ENCODE measurements at places on chromosomes 12 and 14.

DNA sequence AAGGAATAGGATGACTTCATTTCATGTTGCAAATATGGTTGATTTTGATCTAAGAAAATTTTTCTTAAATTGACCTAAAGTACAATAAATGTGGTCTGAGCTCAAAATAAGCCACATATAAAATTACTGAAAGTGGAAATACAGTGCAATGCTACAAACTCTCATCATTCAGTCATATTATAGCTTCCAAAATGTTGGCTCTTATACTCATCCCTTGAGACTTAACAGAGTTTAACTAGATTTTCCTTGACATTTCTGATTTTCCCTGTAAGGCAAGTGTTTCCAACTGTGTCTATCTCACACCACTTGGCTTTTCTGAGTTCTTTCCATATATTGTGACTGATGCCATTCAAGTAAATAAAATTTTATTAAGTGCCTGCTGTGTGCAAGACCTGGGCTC lies 123.7 kb upstream of the NTF3 start:
- DNase-seq: no peak

- DNase-seq: no peak
These were observed 707.5 kb downstream of the BCL11B start for GRCh38 chr14:98564541-98564940.

DNA sequence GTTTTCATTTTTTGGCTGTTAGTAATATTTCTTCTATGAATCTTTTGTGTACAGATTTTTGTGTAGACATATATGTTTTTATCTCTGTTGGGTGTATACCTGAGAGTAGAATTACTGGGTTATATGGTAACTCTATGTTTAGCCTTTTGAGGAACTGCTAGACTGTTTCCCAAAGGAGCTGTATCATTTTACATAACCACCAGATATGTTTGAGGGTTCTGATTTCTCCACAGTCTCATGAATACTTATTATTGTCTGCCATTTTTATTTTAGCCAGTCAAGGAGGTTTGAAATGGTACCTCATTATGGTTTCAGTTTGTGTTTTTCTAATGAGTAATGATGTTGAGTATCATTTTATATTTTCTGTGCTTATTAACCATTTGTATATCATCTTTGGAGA lies 1.9 kb downstream of the PCNX4 start:
- DNase-seq: no peak

DNA sequence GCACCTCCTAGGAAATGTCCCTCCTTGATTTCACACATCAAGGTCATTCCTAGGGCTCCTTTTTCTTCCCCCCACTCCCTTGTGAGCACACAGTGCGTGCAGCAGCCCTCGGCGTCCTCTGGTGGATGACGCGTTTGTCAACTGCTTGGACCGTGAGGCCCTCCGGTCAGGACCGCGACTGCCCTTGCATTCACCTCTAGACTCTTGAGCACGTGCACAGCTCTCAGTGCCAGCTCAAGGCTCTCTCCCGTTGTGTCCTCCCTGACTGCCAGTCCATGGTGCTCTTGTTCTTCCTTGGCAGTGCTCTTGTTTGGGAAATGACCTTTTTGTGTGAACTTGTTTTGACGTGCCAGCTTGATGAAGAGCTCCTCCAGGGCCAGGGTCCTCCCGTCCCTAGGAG lies 67.9 kb downstream of the TSPAN9 start:
- no peak for DNase-seq

DNA sequence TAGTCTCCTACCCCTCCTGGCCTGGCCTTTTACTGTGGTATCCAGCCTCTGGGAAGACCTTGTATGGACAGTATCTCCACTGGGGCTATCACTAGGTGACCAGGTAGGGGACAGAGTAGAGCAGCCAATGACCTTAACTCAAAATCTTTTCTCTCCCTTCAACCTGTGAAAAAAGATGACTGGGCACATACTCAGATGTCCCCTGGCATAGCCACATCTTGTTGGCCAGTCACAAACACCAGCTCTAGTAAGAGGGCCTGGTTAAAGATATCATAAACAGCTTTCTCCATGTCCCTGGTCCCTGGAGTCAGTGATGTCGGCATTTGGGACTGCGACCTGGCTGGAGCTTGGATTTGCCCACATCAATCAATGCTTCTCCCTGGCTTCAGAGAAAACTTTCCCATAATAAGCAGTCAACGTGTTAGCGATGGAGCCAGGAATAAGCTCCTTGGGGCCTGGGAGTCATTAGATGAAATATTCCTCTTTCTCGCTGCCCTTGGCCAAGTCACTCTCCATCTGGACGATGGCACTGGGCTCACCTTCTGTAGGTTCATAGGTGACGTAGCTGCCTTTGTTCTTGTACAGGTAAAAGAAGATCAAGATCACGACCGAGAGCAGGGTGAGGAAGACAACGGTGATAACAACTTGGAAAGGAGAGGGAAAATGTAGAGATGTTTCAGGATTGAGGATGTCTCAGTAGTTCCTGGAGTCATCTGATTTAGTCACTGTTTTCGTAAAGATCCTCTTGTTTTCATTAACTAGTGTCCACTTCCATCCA lies 7.0 kb downstream of the DAZAP2 start:
- no peak for DNase-seq

Data from stimulated activated CD4-positive, alpha-beta T cell treated with anti-CD3 and anti-CD28 coated beads, Interleukin-1b, Interleukin-23, amount 100 ng/mL, for 24 hours (primary cell).